A673 (cell line): ENCODE measurements at places on chromosomes 7 and 10.

DNA sequence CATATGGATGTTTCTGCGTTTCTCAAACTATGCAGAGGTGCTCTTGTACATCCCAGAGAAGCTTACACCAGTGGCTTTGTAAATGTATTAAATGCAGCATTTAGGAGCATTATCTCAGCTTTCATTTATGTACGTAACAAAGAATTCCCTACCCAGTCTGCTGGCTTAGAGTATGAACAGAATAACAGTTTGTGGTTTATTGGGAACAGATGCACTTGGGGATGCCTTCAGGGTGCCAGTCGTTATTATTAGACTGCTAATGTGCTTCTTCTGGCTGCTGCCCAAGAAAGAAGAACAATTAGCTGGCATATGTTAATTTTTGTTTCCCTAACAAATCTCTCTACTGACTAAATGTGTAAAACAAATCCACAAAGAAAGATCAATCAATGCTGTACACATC lies 241.9 kb downstream of the FOXP2 start:
- DNase-seq = peak; percentile 4

- no peak for DNase-seq
Observed at GRCh38 chr10:1603181-1603580, 134.1 kb downstream of the ADARB2 start.

DNA sequence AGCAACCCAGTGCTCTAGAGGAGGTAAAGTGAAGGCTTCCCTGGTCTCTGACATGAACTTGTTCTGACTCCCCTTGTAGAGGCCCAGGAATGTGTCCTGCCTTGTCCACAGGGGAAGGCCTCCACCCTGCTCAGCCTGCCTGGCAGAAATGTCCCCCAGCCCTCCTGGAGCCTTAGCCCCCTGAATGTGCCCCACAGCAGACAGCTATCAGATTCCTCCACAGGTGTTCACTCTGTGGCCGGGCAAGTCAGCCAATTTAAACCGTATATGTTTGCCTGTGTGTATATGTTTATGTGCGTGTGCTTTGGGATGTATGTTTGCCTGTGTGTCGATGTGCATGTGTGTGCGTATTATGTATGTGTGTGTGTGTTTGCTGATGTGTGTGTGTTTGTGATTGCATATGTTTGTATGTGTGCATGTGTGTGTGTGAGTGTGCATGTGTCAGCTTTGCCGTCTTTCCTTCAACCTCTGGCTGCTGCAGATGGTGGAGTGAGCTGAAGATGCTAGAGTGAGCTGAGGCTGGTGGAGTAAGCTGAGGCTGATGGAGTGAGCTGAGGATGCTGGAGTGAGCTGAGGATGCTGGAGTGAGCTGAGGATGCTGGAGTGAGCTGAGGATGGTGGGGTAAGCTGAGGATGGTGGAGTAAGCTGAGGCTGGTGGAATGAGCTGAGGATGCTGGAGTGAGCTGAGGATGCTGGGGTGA lies 68.9 kb upstream of the ANTXRL start:
- no peak for DNase-seq

DNA sequence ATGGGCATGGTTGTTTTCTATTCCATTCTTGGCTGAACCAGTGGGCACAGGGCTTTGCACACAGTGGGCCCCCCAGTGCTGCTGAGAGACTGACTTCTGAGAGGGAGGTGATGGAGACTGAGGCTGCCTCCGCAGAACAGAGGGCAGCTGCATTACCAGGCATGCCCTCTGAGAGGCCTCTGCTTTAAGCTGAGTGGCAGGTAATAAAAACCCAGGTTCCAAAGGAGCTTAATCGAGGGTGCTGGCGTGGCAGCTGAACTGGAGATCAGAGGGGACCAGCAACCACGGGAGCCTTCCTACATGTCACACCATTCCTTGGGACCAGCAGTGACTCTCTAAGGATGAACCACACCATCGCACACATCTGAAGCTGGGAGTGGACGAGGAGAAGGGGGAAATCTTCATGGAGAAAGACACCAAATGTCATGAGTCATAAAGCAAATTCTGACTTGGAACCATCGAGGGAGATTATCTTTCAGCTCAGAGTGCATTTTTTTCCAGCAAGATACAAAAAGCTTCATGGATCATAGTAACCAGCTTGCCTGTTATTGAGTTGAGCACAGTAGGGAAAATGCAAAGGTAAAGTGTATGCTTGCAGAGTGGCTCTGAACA lies 24.6 kb downstream of the HIPK2 start:
- no peak for DNase-seq

DNA sequence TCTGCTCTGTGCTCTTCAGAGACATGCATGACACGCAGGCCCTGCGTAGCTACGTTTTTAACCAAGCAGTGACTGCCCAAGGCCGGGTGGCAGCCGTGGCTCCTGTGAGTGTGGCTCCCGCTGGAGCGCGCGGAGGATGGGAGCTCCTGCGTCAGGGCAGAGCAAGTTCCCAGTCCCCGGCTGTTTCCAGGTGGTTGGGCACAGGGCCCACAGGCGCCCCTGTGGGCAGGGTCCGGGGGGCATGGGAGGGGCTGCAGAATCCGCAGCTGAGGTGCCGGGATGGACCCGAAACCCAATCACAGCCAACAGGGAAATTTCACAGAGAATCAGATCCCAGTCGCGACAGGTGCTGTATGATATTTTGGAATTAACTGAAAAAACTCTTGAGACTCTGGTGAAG lies 9.8 kb downstream of the NKX6-2 start:
- DNase-seq = no peak

GRCh38 chr10:1100691-1101368 lies 44.6 kb downstream of the WDR37 start:
- no peak for DNase-seq

GRCh38 chr7:27860800-27861199 lies 120.8 kb downstream of the TAX1BP1 start:
- no peak for DNase-seq

GRCh38 chr7:104791080-104791479 lies 222.9 kb upstream of the KMT2E start:
- DNase-seq = no peak

GRCh38 chr7:102117743-102118142 lies 168.9 kb upstream of the SH2B2 start:
- DNase-seq = no peak

DNA sequence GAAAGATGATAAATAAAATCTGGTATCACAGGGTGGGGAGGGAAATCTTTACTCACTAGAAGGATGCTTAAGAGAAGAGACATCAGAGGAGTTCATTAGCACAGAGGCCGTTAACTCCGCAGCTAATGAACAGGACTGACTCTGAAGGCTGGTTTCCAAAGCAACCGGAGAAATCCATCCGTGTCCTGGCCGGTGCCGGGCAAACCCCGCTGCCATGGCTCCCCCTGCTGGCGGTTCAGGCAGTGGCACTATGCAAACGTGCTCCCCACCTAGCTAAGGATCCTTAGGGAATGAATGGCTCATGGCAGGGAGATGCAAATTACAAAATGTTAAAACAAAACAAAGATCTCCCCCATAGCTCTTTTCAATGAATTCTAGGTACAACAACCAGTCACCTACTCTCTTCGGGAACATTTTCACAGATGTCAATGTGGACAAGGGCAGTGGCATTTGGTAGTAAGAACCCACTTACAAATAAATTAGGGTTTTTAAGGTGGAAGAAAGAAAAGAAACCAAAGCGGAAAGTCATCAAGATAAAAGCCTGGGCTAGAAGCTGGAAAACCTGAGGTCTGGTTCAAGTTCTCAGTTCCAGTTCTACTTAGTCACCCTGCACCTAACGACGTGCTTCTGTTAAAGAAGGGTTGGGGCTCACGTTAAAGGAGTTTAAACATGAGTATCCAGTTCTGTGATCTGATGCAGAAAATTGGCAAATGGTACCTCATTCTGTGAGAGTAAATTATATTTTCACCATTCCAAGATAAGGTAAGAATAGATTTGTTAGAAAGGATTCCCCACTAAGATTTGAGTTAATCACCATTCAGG lies 138.2 kb downstream of the SVIL start:
- DNase-seq = peak; percentile 86

DNA sequence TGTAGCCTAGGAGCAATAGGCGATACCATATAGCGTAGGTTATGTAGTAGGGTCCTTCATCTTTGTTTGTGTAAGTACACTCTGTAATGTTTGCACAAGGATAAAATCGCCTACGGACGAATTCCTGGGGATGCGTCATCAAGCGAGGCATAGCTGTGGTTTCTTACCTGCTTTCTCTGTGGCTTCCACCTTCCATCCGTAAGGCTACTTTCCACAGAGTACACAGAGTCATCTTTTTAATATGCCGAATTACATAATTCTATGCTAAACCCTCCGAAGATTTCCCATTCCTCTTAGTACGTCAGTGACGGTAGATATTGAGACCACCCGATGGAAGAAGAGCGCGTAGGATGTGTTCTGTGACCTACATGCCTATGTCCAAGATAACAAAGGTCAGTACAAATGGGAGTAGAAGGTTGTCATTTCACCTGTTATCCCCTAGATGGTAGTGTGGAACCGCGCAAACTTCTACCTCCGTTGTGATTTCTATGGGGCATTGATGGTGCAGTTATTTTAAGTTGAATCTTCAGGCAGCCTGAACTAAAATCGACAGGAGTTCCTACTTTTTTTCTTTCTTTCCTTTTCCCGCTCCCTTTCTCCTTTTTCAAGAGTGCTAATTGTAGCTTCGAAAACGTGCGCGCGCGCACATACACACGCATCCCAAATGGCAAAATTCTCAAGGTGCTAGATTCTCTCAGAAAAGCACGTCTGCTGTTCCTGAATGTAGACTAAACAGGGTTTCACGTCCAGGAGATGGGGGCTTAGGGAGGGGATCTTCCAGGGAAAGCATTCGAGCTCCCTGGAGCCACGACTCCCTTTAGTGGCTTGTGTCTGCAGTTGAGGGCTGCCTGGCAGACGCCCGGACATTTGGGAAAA lies 111.7 kb upstream of the MBL2 start:
- peak; percentile 56 for DNase-seq

DNA sequence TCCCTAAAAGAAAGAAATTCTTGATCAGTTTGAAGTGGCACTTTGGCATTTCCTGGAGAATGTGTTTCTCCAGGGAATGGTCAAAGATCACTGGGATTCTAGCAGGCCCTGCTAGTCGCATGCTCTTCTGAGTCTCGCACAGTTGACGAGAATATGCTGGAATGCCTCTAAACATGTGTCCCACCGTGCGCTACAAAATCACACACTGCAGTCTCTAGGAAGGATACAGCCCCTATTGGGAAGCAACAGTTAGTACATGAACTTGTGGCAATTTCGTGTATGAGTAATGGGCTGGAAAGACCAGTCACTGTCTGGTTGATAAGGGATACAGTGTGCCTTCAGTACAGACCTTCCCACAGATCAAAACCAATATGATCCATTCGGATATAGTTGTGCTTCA lies 257.9 kb downstream of the PRPF18 start:
- DNase-seq = no peak

DNA sequence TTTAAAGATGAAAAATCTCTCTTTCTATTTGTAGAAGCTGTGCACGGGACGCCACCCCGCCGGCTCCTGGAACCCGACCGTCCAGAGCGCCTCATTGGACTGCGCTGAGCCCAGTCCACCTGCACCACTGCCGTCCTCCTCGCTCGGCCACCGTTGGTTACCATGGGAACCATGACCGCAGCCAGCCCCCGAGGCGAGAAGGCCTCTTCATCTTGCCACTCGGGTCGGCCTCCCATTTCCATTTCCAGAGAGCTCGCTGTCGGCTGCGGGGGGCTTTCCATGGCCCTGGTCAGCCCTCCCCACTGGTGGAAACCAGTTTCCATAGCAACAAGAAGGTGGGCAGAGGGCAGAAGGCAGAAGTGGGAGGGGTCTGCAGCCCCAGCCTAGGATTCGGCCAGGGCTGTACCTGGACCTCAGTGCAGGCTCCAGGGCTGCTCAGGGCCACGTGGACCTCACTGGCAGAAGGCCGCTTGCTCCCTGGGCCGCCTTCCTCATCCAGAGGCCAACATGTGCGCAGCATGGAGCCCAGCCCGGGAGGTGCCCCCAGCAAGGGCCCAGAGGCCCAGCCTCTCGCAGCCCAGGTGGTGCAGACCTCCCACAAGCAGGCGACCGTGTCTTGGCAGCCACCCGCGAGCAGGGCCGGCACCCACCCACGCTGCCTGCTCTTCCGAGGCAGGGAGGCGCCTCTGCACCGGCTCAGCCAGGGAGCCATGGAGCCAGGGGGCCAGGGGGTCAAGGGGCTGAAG lies 283.5 kb upstream of the PPP2R2D start:
- no peak for DNase-seq

DNA sequence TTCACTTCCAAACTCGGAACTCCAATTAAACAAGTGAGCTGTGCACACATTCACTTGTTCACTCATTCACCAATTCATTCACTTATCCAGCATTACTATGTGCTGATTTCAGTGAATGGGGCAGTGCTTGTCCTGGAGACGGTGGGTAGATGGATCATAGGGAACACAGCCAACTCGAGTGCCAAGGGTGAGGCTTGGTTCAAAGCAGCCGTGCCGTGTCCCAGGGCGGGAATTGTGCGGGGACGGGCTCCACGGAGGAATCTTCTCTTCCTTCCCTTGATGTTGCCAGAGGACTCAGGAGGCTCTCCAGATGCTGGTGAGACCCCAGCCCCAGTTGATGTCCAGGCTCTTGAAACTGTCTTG lies 2.9 kb downstream of the SH2D4B start:
- DNase-seq = no peak

GRCh38 chr10:69372126-69372980 lies 44.4 kb downstream of the TACR2 start:
- no peak for DNase-seq

DNA sequence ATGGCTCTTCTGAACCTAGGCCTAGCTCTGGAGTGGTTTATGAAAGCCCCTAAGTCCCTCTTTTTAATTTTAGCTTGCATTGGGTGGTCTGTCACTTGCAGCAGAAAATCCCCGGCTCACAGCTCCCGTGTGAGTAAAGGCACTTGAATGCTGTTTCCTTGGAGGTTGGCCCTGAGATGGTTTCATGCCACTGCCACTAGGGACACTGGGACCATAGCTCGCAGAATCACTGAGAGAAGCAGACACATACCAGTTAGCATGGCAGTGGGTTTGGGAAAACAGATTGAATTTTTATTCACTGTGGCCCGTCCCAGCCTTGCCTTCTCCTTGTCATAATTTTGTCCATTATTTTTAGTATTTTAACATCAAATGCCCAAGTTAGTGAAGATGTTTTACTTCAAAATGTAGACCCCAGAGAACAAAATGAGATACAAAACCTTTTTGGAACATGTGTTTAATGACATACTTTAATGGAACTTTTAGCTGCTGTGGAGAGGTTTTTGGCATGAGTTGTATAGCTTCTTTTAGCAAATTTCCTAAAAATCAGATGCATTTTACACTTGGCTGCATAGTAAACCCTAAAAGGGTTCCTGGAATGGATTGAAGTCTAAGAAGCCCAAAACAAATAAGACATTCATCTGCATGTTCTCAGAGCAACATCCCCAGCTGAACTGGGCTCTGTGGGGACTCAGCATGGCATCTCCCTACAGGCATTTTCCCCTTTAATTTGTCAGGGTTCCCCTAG lies 259.7 kb upstream of the PITRM1 start:
- DNase-seq = no peak

DNA sequence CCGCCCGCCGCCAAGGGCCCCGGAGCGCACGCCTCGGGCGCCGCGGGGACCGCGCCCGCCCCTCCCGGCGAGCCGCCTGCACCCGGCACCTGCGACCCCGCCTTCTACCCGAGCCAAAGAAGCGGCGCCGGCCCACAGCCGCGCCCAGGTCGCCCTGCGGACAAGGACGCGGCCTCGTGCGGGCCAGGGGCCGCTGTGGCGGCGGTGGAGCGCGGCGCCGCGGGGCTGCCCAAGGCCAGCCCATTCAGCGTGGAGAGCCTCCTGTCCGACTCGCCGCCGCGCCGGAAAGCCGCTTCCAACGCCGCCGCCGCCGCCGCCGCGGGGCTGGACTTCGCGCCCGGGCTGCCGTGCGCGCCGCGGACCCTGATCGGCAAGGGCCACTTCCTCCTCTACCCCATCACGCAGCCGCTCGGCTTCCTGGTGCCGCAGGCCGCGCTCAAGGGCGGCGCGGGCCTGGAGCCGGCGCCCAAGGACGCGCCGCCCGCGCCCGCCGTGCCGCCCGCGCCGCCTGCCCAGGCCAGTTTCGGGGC lies 3.5 kb downstream of the UNCX start:
- DNase-seq = no peak
